ENCODE measurements at places on chromosomes 1 and 21.

DNA sequence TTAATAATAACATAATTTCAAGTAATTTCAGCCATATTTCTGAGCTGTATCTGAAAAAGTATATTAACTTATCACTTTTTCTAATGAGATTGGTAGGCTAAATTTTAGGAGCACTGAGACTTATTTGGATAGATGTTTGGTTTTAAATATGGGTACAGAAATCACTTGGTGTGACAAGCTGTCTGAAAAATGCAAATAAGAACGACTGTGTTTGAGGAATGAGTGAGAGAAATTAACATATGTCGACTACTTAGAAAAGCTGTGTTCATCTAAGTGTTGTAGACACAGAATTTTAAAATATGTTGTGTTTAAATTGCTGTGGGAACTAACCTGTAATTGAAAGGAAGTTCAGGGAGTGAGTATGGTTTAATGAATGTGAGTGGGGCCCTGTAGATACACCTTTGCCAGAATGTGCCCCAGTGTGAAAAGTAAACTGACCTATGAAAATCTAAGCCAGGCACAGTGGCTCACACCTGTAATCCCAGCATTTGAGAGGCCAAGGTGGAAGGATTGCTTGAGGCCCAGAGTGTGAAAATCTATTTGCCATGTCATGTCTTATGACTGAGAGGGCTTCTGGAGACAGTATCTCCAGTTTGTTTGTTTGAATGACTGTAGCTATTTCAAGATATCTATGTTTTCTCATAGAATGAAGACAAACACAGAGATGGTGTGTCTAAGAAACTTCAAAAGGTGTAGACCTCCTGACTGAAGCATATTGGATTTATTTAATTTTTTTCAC is 53.8 kb upstream of the LRRC8C start:
- no peak for DNase-seq

DNA sequence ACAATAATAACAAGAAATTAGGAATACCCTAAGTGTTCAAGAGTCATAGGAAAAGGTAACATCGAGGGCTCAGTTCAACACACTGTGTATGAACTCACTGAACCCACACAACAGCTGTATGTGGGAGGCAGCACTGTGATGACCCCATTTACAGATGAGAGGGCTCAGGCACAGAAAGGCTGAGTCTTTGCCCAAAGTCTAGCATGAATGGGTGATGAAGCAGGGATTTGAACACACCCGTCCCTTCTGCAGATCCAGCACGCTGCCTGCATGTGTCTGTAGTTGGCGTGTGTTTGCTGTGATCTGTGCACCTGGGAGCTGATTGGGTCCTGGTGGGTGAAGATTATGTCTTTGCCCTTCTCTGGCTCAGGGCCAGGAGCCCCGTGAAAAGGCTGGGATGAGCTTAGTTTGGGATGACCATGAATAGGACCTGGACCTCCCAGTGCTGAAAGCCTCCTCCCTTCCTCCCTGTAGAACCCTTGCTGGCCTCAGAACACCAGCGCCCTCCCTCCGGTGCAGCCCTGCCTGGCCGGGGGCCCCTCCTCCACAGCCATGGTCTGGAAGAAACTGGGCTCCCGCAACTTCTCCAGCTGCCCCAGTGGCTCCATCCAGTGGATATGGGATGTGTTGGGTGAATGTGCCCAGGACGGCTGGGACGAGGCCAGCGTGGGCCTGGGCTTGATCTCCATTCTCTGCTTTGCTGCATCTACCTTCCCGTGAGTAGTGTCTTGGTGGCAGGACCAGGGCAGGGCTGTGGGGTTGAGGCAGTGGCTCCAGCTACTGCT is 5.2 kb downstream of the SLC66A1 start:
- DNase-seq, result no peak

GRCh38 chr1:14538335-14538734 is 60.1 kb upstream of the KAZN start:
- DNase-seq, result no peak

GRCh38 chr1:110760321-110760720 is 85.6 kb upstream of the KCNA3 start:
- DNase-seq, result no peak

GRCh38 chr1:185311589-185312225 is 5.3 kb downstream of the IVNS1ABP start:
- no peak for DNase-seq

DNA sequence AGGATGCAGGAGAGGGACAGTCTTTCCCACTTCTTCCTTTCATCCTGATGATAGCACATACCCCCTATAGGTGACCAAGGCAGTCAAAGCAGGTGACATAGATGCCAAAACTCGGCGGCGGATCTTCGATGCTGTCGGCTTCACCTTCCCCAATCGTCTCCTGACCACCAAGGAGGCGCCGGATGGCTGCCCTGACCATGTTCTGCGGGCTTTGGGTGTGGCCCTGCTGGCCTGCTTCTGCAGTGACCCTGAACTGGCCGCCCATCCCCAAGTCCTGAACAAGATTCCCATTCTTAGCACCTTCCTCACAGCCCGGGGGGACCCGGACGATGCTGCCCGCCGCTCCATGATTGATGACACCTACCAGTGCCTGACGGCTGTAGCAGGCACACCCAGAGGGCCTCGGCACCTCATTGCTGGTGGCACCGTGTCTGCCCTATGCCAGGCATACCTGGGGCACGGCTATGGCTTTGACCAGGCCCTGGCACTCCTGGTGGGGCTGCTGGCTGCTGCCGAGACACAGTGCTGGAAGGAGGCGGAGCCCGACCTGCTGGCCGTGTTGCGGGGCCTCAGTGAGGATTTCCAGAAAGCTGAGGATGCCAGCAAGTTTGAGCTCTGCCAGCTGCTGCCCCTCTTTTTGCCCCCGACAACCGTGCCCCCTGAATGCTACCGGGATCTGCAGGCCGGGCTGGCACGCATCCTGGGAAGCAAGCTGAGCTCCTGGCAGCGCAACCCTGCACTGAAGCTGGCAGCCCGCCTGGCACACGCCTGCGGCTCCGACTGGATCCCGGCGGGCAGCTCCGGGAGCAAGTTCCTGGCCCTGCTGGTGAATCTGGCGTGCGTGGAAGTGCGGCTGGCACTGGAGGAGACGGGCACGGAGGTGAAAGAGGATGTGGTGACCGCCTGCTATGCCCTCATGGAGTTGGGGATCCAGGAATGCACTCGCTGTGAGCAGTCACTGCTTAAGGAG is 2.9 kb downstream of the NCDN start:
- no peak for DNase-seq

DNA sequence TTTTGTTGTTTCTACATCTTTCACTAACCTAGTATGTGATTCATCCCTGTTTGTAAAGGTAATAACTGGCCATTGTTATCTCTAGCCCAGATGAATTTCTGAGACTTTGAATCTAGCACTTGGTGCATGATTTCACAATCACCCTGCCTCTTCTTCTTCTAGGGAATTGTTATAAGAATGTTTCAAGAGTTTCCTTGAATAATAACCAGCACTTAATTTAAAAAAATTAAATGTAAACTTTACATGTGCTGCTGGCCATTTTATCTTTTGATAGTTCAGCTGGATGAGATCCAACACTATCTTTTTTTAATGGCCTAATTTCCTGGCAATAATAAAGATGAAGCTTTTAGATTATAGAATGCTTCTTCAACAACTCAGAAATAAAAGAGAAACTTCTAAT is 31.8 kb downstream of the UBE2U start:
- DNase-seq, result no peak

GRCh38 chr21:25385911-25386474 is 221.3 kb downstream of the MRPL39 start:
- no peak for DNase-seq

GRCh38 chr1:205056188-205056611 is 13.2 kb downstream of the CNTN2 start:
- DNase-seq, result no peak

- no peak for DNase-seq
These were observed 481.1 kb upstream of the PTBP2 start for GRCh38 chr1:96240438-96240837.

- DNase-seq, result no peak
These were observed 1.7 kb downstream of the TFF3 start for GRCh38 chr21:42313501-42313969.

- no peak for DNase-seq
These were observed 8.6 kb downstream of the CDC14A start for GRCh38 chr1:100360790-100361510.

DNA sequence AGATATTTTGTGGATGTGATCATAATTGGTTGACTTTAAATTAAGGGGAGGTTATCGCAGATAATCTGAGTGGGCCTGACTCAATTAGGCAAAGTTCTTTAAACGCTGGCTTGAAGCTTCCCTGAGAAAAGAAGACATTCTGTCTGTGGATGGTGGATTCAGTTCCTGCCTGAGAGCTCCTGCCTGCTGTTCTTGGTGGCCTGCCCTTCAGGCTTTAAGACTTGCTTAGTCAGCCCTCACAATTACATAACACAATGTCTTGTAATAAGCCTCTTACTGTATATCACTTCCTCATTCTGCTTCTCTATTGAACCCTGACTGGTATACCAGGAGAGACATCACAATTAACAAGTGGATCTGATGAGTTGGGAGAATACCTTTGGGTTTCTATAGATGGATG is 50.2 kb downstream of the KCNJ6 start:
- DNase-seq, result no peak

DNA sequence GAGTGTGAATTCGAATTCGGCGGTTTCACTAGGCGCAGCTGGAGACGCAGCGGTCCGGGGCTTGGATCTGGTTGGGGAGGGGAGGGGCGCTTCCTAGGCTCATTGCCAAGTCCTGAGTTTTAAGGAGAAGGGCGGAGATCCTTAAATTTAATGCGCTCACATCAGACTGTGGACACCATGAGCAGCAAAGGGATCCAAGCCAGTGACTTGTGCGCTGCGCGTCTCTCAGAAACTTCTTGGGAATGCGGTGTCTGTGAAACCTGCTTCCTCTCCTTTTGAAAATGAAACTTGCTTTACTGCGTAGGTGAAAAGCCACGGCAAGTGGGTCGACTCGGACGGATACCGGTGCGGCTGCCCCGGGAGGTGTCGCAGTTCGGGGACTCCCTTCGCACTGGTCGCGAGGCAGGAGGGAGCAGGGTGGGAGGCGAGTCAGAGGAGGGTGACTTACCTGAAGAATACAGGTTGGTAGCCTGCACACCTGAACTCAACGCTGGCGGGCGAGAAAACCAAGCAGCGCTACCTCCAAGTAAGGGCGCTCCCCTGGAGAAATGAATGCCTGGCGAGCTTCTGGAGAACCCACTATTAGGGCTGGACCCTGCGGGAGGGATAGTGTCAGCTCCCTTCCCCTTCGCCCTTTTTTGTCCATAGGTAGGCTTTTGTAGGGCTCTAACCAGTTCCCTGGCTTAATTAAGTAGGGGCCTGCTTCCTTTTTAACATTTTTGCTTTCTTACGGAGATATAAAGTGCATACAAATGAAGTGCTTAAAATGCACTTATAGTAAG is 992 bp downstream of the TENT5C start:
- DNase-seq, result peak; percentile 72

DNA sequence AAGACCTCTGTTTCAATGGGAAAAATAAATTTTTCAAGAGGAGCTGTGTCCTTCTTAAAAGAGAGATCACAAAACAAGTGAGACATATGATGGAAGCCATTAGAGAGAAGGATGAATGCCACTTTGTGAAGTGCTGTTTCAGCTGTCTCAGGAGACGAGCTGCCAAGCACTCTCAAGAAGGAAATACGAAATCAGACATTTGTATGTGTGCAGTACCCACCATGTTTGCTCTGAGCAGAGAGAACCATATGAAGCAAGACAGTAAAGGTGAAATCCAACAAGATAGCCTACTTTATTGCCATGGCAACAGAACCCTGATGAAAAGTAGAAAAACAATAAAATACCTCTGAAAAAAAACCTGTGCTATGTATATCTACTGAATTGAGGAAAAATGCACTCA is 168.1 kb downstream of the AMY1C start:
- DNase-seq, result no peak

DNA sequence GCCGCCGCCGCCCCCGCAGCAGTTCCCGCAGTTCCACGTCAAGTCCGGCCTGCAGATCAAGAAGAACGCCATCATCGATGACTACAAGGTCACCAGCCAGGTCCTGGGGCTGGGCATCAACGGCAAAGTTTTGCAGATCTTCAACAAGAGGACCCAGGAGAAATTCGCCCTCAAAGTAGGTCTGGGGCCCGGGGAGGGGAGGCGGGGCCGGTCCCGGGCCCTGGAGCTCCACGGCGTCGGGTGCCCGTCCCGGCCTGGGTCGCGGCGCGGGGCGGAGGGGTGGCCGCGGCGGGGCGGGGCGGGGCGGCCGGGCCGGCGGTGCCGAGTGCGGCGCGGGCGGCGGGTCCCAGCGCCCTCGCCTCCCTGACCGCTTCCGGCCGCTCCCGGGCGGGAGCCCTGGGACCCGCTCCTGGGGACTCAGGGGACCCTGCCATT is 646 bp downstream of the MAPKAPK2 start:
- DNase-seq, result no peak

- DNase-seq, result no peak
These were observed 566 bp upstream of the PAQR7 start for GRCh38 chr1:25875856-25876692.

GRCh38 chr1:187999973-188000372 is 1171.2 kb downstream of the PLA2G4A start:
- no peak for DNase-seq

GRCh38 chr1:86596224-86596623 is 49.3 kb downstream of the CLCA4 start:
- DNase-seq, result no peak

DNA sequence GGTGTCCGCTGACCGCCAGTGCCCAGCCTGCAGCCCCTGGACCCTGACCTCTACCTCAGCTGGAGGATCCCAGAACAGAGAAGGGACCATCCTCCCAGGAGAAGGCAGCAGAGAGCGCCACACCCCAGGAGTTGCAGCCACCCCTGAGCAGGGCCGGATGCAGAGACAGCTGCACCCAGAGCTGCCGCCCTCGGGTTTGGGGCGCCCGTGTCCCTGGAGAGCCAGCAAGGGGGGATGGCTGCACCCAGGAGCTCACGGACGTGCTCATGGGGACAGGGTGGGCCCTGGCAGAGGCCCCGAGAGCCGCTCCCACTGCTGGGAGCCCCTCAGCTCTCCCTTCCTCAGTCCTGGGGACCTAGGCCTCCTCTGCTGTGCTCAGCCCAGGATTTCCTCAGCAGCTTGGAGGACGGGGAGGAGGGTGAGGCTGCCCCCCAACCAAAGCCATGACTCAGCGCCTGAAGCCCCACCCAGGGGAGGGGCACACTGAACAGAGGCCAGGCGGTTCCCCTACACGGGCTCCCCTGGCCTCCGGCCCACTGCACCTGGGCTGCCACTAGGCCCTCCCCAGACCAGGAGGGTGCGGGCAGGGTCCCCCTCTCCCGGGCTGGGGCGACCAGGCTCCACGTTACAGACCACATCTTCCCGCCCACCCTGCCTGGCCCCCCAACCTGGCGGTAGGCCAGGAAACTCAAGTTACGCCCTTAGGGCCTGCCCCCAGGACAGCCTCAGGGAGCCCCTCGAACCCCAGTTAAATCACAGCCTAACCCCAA is 2.2 kb downstream of the ACAP3 start:
- DNase-seq, result peak; percentile 43

GRCh38 chr1:219544163-219544846 is 68.6 kb downstream of the ZC3H11B start:
- DNase-seq, result no peak

- DNase-seq, result no peak
These were observed 42.4 kb downstream of the CRYAA start for GRCh38 chr21:43211072-43211759.

- no peak for DNase-seq
These were observed 144.1 kb downstream of the OMA1 start for GRCh38 chr1:58402444-58402843.

- no peak for DNase-seq
These were observed 4.4 kb downstream of the MAD2L2 start for GRCh38 chr1:11676386-11677103.

GRCh38 chr1:39623053-39623452 is 16.4 kb downstream of the HEYL start:
- no peak for DNase-seq
